ENCODE measurements at places on chromosomes 5 and 9.

GRCh38 chr5:123297866-123298265 lies 125.3 kb downstream of the CEP120 start:
- DNase-seq = no peak

DNA sequence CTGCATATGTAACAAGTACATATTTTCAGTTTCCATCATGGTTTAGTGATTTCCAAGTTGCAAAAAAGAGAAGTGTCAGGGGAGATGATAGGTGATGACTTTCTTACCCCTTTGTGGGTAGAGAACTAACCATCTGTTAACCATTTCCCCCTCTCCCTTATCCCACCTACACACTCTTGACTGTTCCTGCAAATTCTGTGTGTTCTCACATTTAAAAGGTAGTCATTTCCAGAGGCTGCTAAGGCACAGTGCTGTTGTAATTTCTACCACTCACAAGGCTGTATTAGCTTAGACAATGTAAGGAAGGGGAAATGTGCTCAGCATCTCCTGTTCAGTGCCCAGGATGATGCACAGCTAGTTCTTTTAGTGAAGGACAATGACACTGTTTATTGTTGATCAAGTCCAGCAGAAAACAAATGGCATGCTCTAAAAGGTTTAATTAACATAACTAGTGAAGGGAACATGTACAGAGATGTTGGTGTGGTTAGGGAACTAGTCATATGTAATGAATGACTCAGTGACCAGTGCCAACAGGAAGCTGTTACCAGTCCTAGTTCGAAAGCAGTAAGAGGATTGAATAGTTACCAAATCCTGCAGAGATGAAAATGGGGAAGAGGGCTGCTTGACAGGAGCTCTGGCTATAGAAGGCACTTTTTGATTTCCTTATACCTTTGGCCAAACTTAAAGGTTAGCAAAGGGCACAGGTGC lies 165.1 kb downstream of the PLK2 start:
- DNase-seq = no peak

DNA sequence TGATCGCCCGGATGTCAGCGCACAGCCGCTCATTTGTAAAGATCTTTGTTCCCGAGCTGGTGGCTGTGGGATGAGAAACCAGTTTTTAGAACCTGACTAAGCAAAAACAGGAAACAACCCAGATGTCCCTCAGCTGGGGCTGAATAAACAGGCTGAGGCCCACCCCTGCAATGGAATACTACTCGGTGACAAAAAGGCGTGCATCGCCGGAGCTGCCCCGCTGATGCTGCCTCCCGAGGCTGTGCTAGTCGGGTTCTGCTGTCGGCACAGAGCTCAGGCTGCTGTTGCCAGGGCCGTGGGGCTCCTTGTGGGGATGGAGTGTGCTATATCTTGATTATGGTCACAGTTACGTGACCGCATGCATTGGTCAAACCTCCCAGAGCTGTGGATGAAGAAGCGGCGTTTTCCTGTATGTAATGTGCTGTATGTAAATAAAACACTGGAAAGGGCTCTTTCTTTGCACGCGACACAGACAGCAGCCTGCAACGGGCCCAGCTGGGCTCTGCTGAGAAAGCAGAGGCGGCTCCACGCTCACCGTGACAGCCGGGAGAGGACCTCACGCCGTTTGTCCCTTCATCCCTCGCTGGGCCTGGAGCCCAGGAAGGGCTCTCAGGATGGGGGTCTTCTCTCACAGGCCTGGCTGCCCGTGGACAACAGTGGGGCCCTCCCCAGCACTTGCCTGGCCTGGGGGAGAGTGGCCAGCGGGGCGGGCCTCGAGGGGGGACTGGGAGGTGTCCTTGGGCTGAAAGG lies 51.5 kb upstream of the RNU6ATAC start:
- no peak for DNase-seq

- DNase-seq = no peak
Observed at GRCh38 chr9:115207003-115207836, 89.3 kb upstream of the TNC start.

- DNase-seq = no peak
Observed at GRCh38 chr5:31962871-31963307, 211.2 kb downstream of the GOLPH3 start.

DNA sequence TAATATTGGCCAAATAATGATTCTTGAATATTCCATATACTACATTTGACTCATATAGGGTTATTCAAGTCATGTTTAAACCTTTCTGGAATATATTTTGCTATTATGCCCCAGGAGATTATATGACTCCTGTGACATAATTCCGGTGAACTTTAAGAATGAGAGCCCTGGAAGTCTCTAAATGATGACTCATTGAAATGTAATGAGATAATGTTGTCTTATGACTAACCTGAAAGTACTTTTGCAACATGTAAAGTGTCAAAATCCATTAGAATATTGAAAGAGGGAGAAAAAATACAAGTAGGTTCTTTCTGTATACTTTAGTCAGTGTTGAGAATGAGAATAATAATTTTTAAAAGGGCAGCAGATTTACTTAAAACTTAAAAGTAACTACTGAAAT lies 830.4 kb downstream of the MAT2B start:
- no peak for DNase-seq

DNA sequence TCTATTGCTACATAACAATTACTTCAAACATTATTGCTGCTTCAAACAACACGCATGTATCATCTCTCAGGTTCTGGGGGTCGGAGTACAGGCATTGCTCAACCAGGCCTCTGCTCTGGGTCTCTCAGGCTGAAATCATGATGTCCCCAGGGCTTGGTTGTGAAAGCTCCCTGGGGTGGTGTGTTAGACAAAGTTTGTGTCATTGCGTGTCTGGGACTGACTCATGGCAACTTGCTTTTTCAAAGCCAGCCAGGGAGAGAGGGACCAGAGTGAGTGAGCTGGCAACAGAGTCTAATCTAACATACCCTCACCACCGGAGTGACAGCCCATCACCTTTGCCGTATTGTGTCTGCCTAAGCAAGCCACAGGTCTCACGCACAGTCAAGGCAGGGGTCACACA lies 259.2 kb upstream of the NFIL3 start:
- DNase-seq = no peak

DNA sequence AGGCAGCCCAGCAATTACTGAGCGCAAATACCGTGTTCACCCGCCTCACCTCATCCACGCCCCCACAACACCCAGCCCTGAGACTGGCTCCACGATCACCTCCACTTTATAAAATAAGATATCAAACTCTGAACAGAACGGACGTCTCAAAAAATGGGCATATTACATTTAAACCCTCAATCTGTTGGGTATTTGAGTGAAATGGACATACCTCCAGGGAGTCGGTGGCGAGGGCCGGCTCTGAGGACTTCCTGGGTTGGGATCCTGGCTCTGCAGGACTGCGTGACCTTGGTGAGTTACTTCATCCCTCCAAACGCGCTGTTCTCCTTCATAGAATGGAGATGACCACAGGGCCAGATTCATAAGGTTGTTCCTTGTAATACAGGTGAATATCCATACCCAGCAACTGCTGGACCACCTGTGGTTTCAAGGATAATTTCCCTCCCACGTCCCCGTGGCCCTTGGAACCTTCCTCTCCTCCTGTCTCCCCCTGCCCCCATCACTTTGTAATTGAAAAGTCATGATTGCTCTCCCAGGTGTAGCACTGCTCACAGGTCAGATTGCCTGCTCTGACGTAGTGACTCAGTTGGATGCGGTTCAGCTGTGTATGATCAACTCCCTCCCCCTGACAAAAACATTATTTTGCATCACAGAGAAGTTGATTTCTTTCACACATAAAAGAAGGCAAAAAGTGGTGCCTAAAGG lies 135.6 kb downstream of the KCNIP1 start:
- no peak for DNase-seq

DNA sequence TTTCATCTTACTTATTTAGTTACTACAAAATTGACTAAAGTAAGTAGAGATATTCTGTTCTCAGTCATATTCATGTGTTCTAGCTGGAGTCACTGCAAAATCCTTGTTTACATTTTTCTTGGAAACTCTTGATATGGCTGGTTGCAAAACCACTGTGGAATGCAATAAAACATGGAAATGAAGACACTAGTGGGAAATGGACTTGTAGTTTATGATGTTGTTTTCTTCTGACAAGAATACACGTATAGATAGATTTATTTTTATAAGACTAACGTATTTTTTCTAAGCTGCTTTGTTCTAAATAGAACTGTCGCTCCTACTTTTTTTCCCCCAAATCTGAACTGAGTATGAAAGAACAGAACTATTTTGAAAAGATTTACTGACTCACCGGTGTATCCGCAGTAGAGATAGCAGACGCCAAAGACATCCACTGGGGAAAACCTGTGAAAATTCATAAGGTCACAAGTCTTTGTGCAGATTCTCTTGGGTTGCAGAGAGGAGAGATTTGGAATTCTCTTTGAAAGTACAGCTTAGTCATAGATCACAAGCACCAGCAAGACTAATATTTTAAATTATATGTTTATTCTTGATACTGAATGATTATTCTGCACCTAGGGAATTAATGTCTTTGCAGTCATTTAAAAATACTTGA lies 119.6 kb upstream of the TAF11L2 start:
- no peak for DNase-seq

DNA sequence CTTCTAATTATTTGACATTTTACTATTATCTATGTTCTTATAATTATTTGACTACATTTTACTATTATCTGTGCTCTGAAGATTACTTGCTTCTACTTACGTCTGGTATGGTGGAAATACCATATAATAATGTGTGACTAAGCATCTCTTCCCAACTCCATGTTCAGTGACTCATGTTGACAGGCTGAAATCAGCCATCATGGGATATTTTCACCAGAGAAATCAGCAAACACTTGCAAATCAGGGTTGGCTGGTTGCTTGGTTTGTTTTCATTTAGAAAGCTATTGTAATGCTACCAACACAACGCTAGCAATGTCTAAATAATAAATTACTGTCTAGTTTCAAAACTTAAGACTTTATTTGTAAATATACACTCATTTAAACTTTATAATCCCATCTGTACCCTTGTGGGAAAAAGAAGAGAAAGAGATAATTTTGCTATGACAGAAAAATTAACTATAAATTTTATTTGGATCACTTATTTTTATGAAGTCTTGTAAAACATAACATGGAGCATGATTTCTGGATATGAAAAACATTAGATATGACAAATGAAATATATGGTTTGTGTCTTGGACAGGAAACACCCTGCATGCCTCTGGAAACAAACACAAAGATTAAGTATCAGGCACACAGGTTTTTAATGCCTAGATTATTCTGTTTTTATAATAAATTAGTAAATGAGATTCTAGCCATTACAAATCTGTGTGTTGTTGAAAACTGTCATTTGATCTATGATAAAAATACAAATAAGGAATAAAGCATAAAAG lies 337.6 kb downstream of the BNC2 start:
- DNase-seq = no peak

- no peak for DNase-seq
Observed at GRCh38 chr9:133995012-133995896, 3.1 kb upstream of the VAV2 start.

- no peak for DNase-seq
Observed at GRCh38 chr9:130288926-130289690, 23.5 kb downstream of the HMCN2 start.

GRCh38 chr9:36566813-36567221 lies 5.9 kb upstream of the MELK start:
- no peak for DNase-seq

GRCh38 chr9:76718166-76718565 lies 46.1 kb upstream of the PCA3 start:
- DNase-seq = no peak

DNA sequence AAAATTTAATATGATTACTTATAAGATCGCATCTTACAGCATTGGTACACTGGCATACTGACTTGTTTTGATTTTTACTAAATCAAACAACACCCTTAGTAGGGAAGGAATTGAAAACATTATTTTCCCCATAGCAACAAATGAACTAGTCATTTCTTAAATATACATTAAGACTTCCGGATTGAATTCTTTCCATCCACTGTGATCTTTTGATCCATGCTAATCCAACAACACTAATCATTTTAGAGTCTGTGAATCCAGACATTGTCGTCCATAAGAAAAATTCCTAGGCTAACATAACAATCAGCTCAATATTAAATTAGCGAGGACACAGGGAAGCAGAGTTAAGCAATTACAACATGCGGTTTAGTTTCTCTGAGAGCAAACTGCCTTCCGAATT lies 21.6 kb upstream of the ERAP1 start:
- DNase-seq = no peak

DNA sequence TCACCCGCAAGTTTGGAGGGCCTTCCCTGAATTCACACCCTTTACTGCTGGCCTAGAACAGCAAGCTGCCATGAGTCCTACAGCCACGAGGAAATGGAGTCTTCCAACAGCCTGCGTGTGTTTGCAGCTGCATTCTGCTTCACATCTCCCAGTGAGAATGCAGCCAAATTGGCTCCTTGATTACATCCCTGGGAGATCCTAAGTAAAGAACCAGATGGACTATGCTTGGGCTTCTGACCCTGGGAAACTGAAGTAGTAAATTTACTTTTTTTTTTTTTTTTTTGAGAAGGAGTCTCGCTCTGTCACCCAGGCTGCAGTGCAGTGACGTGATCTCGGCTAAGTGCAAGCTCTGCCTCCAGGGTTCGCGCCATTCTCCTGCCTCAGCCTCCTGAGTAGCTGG lies 617.0 kb upstream of the CDH18 start:
- no peak for DNase-seq

DNA sequence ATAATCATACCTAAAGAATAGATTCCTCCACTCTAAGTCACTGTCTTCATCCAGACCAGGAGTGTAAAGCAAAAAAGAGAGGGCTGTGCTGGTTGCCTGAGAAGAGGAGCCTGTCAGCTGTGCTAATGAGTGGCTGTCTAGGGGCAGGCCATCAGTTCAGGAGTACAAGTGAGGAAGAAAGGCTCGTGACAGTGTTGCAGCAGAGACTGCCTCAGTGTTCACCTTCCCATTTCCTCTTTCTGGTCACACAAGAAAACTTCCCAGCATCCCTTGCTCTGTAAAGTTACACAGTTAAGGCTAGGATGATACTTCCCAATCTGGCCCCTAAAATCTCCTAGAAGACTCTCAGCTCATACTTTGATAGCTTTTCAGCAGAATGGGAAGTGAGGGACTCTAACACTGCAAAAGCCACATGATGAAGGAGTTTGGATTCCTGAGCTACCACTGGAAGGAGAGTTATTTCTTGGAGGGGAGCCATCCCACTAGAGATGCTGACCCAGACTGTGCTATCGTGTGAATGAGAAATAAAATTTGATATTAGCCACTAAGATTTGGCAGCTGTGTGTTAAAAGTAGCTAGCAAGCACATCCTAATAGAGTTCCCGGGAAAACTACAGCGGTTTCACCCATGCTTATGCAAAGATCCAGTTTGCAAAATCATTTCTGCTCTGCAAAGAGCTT lies 67.1 kb downstream of the ADAMTS12 start:
- no peak for DNase-seq

GRCh38 chr9:33458444-33458843 lies 11.1 kb upstream of the AQP3 start:
- no peak for DNase-seq

GRCh38 chr9:86494644-86495111 lies 140.5 kb upstream of the TUT7 start:
- DNase-seq = no peak

- DNase-seq = no peak
Observed at GRCh38 chr5:152813526-152813925, 408.4 kb upstream of the NMUR2 start.

- DNase-seq = no peak
Observed at GRCh38 chr5:85990998-85991397, 626.7 kb upstream of the COX7C start.

Measured in GM12891 (cell line).